ENCODE measurements at places on chromosomes 6 and 20.
A peak's percentile ranks its signal among the peaks of the same experiment; 100 is the strongest.

- DNase-seq = no peak
Measured at GRCh38 chr6:20447581-20448132, 46.0 kb downstream of the E2F3 start.

GRCh38 chr6:26613689-26614683, 17.2 kb downstream of the ABT1 start:
- DNase-seq = no peak

DNA sequence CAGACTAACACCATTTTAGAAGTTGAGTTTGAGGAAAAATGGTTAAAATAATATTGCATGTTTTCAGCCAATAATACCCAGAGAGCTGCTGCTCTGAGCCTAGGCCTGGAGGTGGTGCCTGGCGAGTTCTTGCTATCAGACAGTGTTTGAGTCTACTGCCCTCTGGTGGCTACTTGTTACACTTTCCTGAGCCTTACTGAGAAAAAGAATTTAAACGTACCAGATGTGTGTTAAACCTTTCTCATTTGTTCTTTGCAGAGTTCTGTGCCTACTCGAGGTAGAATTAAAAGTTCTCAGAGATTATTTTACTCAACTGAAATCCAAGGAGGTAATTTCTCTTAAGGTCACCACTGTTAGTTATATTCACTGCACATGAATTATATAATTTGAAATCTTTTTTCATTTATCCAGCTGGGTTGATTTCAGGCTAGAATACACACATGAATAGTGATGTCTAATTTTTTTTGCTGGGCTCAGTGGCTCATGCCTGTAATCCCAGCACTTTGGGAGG, 38.2 kb downstream of the SHLD1 start:
- peak; percentile 18 for DNase-seq

- DNase-seq = no peak
Measured at GRCh38 chr6:135334169-135334568, 153.1 kb downstream of the MYB start.

DNA sequence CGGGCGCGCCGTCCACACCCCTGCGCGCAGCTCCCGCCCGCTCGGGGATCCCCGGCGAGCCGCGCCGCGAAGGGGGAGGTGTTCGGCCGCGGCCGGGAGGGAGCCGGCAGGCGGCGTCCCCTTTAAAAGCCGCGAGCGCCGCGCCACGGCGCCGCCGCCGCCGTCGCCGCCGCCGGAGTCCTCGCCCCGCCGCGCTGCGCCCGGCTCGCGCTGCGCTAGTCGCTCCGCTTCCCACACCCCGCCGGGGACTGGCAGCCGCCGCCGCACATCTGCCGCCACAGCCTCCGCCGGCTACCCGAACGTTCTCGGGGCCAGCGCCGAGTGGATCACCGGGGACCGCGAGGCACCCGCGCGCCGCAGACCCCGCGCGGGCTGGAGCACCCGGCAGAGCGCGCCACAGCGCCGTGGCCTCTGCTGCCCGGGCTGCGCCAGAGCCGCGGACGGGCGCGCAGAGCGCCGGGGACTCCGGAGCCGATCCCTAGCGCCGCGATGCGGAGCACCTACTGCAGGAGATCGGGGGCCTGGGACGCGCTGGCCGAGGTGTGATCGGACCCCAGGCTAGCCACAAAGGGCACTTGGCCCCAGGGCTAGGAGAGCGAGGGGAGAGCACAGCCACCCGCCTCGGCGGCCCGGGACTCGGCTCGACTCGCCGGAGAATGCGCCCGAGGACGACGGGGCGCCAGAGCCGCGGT, at the start of gene BMP2:
BMP2 (plus strand) TSS at position 151 of the 692 bp plus-strand sequence. CDS start 2,441 bp downstream, outside the sequence.
- no peak for DNase-seq

DNA sequence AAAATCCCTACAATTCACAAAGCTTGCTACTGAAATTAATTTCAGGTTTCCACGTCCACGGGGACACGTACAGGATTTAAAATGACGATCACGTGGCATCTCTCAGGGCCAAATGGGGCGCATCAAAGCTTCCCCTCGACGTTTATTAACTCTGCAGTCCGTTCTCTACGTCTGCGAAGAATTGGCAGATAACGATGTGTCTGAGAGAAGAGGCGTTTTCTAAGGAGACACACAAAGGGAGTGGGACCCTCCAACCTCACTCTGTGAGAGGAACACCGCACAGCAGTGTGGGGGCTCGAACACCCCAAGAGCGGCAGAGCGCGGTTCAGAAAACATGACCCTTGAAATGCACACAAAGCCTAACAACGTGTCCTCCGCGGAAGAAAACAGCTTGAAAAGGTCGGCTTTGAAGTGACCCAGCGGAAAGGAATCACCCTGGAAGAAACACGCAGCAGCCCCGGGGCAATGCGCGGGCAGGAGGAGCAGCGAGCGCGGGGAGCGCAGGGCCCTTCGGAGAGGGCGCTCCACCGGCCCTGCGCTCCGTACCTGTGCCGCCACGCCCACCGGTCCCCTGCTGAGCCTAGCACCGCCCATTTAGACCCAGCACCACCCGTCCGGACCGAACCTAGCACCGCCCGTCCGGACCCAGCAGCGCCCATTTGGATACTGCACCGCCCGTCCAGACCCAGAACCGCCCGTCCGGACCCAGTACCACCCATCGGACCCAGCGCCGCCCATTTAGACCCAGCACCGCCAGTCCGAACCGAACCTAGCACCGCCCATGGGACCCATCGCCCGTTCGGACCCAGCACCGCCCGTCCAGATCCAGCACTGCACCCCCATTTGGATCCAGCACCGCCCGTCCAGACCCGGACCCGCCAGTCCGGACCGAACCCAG, 1.1 kb upstream of the AFDN start:
- DNase-seq = no peak

GRCh38 chr20:44394452-44394701, 38.9 kb downstream of the HNF4A start:
- no peak for DNase-seq

DNA sequence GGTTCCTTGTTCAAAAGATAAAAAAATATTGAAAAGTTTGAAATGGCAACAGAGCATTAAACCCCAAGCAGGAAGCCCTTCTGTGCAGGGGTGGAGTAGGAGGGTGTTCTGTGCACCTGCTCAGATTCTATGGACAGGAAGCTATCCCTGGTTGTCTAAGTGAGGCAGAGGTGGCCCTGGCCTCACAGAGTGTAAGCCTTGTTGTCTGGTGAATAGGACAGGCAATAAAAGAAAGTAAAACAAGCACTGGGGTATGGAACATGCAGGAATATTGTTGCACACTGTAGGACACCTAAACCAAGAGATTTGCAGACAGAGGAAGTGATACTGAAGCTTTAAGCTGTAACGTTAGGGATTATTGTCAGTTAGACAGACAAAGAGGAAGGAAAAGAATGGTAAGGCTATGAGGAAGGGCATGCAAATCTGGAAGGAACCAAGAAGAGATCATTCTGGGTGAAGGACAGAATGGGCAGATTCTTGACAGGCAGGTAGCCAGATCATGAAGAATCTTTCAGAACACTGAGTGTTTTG, 66.8 kb downstream of the TBC1D7 start:
- no peak for DNase-seq

DNA sequence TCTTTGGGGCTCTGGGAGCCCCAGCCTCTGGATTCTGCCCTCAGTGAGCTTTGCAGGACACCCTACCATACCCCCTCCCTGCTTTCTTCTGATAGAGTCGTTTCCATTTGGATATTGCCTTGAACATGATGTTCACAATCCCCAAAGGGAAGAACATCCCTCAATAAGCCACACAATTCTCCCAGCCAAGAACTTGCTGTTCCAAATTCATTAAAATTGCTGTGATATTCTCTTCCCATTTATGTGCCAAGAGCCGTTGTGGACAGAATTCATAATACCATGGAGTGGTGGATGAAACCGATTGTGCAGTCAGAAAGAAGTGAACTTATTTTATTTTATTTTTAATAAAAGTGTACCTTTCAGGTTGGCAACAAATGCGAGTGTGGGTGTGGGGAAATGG, 95.8 kb downstream of the DHX35 start:
- DNase-seq = no peak

- DNase-seq = no peak
Measured at GRCh38 chr6:102313699-102314098, 920.2 kb downstream of the GRIK2 start.

DNA sequence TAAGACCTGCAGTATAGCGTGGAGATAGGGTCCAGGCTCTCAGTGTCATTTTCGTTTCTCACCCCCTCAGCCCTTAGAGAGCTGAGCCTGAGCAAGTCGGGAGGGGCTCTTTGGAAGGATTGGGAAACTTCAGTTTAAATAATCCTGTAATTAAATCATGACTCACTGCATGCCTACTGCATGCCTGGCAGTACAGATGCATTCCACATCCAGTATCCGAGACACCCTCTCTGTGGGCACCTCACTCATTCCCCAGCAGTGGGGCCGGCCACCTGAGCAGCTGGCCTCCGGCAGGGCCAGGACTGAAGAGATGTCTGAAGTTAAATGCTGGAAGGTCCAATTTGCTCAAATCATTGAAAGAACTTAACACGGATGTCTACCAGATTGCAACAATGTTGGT, 316.6 kb downstream of the THBS2 start:
- DNase-seq = no peak

- no peak for DNase-seq
Measured at GRCh38 chr6:132790450-132790849, 8.0 kb downstream of the SLC18B1 start.

DNA sequence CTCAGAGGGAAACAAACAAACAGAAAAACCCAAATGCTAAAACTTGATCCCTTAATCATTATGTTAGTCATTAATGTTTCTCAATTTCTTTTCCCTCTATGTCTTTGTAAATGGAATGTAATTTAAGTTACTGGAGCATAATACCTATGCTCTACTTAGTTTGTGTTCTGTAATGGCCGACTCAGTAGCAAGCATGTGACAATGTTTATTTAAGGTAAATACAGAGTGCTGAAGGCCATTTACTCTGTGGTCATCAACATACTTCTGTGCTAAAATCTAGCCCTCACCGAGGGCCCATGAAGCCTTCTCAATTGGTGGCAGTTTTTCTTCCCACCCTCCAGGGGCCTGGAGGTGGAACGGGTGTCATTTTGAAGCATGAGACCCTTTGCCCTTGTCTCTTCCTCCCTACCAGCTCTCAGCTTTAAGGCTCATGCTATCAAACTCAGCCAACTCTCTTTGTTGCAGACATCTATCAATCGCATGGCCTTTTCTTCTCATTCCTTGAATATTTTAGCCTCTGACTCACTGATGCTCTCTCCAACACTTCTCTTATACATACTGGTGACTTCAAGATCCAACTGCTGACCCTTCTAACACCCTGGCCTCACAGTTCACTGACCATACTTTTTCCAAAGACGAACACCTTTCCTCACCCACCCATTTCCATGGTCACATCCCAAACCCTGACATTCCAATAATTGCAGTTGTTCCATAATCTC, 48.2 kb downstream of the STX7 start:
- no peak for DNase-seq

- no peak for DNase-seq
Measured at GRCh38 chr20:63228806-63229205, 6.9 kb upstream of the BIRC7 start.

GRCh38 chr6:45709781-45710220, 305.9 kb downstream of the CLIC5 start:
- DNase-seq = no peak

Measured in stimulated activated CD4-positive, alpha-beta T cell treated with anti-CD3 and anti-CD28 coated beads, TNF-alpha, amount 100 ng/mL, for 1 hour (primary cell).